Amygdala (tissue), 56 donors: ENCODE measurements at places on chromosomes 7 and 10.
A peak's percentile ranks its signal among the peaks of the same experiment; 100 is the strongest.

GRCh38 chr10:128016423-128017060 is 109.6 kb downstream of the PTPRE start:
- no peak for DNase-seq

DNA sequence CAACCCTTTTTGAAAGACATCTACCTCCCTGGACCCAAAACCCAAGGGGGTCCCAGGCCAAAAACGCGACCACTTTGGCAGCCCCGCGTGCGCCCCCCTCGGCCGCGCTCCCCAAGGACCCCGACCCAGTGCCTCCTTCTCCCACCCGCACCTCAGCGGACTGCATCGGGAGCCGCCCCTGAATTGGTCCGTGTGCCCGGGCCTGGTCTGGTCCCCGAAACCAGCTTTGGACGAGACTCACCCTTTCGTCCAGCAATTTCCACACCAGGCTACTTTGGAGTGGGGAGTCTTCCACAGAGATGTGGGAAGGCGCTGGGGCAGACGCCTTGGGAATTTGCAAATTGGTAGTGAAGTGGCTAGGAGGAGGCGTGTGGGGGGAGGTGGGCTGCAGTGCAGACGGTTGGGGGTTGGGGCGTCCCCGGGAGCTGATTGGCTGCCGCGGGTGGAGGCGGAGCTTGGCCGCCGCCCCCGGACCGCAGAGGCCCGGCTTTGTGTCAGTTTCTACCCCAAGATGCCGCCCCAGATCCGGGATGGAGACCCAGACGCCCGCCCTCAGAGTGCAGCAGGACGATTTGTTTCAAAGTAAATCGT is 16.9 kb downstream of the TCAF1 start:
- DNase-seq: peak; percentile 79

GRCh38 chr10:23910291-23910690 is 298.6 kb upstream of the KIAA1217 start:
- DNase-seq: no peak

GRCh38 chr10:17273403-17273802 is 45.4 kb downstream of the VIM start:
- no peak for DNase-seq

- DNase-seq: no peak
Observed at GRCh38 chr7:47370461-47371042, 211.4 kb downstream of the TNS3 start.

GRCh38 chr10:69464801-69465401 is 13.6 kb downstream of the TSPAN15 start:
- DNase-seq: no peak

GRCh38 chr7:1062296-1063294 is 18.2 kb downstream of the GPR146 start:
- no peak for DNase-seq

DNA sequence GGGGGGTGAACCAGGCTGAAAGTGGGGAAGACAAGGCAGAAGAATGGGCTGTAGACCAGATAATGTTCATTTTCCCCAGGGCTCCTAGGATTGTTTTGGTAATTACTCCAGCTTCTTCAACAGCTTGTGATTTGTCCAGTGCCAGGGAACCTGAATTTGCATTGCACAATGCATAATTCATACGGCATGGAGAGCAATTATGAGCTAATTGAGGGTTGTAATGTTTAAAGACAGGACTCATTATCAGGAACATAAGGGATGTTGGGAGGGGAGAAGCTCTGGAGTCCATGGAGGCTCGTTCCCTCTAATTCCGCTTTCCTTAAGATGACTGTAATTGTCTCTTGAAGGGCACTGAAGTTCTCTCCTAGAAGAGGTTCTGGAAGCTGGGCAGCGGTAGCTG is 405.0 kb upstream of the ZMIZ1 start:
- DNase-seq: no peak

DNA sequence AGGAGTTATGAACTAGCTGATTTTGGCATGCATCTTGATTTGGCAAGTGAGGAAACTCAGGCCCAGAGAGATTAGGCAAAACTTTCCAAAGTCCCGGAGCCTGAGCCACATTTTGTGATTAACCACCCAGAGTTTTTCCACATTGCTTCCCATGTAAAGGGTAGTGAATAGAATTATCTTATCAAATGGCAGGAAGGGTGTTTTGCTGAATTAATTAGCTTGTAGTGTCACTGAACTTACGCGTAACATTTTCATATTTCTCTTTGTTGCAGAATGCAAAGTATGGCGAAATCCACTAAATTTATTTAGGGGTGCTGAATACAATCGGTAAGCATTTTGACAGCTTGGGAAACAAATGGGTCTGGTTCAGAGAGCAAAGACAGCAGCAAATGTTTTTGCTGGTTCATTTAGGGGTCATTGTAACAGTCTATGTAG is 176.2 kb downstream of the ST7 start:
- no peak for DNase-seq

GRCh38 chr10:22319547-22319979 is 1.3 kb upstream of the BMI1 start:
- DNase-seq: no peak

DNA sequence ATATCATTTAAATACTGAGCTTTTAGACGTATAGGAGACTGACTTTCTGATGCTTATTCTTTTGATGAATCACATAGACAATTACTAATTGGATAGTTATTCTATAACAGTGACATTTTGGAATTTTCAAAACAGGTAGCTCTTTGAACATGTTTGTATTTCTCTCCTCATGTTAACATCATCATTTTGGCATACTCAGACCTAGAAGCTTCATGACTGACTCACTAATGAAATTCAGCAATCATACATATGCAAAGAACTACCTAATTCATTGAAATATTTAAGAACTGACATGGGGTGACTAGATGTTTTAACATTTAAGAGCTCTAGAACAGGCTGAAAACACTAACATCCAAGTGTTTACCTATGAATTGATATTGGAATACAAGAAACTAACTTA is 192.3 kb downstream of the VTI1A start:
- no peak for DNase-seq

DNA sequence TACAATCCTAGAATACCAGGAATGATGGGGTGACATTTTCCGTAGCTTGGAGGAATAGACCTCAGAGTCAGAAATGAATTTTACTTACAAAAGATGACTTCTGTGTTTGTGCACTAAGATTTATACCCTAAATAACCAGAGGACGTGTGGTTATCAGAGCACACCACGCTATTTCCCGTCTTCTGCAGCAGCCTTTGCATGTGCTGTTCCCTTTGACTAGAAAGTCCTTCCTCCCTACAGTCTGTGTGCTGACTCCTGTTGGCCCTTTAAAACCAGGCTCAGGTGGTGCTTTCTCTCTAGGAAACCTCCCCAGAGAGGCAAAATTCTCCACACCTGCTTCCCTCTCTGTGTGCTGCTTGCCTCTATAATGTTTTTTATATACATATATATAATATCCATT is 73.3 kb upstream of the SMNDC1 start:
- DNase-seq: no peak

DNA sequence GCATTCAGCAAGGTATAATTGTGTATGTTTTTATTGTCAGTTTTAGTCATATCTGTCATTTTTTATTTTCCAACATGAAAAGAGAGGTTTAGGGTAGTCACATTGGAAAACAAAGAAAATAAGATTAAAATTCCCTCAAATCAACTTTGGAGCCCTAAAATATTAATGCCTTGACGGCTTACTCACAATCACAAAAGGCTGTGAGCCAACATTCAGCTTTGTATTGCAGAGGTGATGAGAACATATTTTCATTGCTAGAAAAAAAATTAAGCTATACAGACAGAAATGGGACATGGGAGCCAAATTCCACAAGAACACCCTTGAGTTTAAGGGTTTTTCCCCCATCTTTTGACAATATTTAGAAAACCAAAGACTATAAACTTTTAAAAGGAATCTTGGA is 30.2 kb downstream of the CALD1 start:
- no peak for DNase-seq

DNA sequence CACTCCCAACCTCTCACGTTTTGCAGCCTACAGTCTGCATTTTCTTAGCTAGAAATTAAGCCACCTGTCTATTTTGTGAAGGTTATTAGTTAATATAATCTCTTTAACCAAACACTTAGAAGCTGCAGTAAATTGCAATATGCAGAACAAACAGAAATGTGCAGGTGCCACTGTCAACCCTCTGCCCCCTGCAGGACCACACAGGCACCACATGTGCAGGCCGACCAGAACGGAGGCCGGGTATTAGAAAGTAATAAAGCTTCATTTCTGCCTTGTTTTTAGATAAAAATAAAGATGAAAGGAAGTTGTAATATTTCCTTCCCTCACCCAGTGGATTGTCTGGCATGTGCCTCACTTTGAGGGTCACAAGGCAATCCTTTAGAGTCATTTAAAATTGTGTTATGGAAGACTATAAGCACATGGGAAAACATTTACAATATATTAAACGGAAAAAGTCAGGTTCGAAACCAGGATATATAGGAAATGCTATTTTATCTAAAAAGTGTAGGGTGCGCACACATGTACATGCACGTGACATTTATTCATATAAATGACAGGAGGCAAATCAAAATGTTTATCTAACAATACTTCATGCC is 158.2 kb downstream of the ARHGAP12 start:
- DNase-seq: no peak

DNA sequence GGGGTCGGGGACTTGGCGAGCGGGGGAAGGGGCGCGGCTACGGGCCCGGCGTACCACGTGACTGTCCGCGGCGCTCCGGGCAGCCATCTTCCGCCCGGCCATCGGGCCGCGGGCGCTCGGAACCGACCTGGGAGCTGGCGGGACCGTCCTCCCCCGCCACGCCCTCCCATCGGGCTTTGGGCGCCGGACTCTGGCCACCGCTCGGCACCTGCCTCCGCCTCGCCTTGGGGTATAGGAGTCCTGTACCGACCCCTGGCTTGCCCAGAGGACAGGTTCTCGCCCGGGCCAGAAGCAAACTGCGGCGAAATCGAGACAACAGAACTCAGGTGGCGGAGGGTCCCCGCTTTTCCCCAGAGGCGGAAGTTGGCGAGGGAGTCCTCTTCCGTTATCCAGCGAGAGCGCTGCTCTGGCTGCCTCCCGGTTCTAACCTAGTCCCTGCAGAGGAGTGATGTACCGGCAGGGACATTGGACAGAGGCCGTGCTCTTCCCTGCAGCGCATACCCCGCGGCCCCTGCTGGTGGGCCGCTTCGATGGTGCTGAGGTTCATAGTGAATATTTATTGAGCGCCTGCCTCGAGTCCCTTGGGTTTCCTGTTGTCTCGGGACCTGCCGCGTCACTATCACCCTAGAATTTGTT is 1.2 kb upstream of the SGMS1 start:
- DNase-seq: peak; percentile 78

- DNase-seq: no peak
Observed at GRCh38 chr10:47409866-47410256, 25.8 kb upstream of the ZNF488 start.

DNA sequence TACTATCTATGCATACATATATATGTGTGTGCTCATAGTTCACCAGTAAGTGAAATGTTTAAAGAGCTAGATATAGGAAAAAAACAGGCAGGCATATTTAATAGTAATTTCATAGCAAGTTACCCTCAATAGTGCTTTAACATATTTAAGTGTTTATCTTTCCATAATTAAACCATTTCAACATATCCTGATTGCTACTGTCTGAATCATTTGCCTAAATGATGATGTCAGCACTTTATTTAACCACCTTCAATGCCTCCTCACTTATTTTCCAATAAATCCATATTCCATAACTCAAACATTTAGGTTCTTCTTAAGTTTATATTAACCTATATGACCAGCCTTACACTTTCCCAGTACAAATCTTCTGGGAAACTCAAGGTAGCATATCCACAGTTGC is 601.1 kb downstream of the ARL4A start:
- DNase-seq: no peak

GRCh38 chr7:14834456-14834855 is 68.1 kb downstream of the DGKB start:
- DNase-seq: no peak

DNA sequence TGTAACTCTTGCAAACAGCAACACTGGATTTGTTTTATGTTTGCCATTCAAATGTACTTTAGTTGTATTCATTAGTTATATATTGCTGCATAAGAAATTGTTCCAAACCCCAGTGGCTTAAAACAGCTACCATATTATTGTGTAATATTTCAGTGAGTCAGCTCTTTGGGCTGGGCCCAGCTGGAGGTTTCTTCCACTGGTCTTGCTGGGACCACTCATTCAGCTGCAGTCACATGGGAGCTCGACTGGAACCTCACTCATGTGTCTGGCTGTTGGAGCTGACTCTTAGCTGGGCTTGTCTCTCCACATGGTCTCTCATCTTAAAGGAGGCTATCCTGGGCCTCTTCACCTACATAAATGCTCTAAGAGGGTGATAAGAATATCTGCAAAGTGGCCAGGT is 23.2 kb upstream of the PIP4K2A start:
- DNase-seq: no peak

DNA sequence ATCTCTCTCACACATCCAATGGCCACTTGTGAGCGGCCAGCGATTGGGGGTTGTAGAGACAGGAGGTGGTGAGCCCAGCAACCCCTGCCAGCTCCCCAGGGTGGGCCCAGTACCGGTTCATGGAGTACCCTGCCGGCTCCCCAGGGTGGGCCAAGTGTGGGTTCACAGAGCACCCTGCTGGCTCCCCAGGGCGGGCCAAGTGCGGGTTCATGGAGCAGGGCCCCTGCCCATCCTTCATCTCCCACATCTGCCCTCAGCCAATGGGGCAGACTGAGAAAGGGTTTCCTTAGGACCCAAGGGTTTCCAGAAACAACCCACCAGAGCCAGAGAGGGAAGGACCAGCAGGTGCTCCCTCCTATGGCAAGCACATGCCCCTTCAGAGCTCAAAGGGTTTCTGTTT is 21.4 kb upstream of the SLIT1 start:
- no peak for DNase-seq

DNA sequence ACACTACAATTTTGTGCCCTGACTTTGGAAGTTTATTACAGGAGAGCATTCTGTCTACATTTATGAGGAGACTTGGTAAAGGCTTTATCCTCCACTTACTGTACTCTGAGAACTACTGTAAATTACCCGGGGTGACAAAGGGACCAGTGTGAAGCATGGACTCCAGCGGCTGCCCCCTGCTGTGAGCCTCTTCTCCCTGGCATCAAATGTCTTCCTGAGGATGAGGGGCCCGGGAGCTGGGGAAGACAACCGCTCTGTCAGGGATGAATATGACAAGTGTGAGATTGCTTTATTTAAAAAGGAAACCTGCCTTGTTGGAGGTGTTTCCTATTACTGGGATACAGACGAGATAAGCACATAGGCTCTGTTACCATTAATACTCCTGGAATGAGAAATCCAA is 714.8 kb downstream of the CCSER2 start:
- no peak for DNase-seq

GRCh38 chr7:149420006-149420405 is 40.9 kb downstream of the ZNF777 start:
- DNase-seq: no peak

- DNase-seq: no peak
Observed at GRCh38 chr10:100655760-100656421, 89.5 kb upstream of the PAX2 start.
